ENCODE measurements at places on chromosomes 16 and 17. TPM values are rescaled to one million over a fixed set of nuclear protein-coding genes. Genes with fewer than 3 reads are reported as not detected.

GRCh38 chr16:70161350-70161749 is 12.2 kb upstream of the CLEC18C start:
- no peak for DNase-seq
- H3K4me3 ChIP-seq: no peak overlapping the region
- H3K27me3 ChIP-seq: no peaks in the 10 kb centered on the region

DNA sequence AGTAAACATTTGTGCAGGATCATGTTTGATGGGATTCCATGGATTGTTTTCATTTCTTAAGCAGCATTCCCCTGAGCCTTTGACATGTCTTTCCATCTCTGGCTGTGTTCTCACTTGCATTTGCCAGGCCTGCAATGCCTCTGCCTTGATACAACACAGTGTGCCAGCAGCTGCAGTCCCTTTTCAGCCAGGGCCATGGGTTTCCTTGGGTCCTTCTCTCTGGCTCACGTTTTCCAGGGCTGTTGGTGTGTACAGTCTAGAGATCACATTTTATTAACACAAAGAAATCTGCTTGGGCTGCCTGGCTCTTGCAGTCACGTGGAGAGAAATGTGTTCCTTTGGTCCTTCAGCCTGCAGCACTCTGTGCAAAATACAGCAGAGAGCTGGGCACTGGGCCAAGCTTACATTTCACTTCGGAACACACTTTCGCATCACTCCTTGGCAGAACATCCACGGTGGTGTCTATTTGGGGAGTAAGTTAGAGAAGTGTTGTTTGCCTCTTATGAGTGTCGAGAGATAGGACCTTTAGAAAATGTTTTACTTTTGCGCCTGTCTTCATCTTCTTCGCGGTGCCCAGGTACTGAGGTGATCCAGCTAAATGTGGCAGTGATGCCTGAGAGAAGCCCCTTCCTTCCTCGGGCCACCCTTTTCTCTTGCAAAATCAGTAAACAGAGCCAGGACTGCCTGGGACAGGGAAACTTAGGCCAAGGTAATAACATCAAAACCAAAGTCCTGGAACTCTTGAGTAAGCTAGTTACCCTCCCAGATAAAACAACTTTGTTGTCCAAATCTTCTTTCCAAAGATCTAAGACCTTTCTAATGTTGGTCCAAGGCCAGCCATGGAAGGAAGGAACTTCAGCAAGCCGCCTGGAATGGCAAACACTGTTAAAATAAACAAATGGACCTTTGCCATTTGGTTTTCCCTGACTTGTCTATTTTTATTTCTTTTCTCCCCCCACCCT is 20.9 kb downstream of the HLF start:
- H3K4me1 ChIP-seq: peaks cover 11% of the 10 kb centered on the region
- H3K36me3 ChIP-seq: peaks cover 1% of the 10 kb centered on the region
- no peaks in the 10 kb centered on the region for H3K27me3 ChIP-seq
- no peak for DNase-seq
- no peak overlapping the region for H3K27ac ChIP-seq
- H3K4me3 ChIP-seq: no peak overlapping the region

- H3K4me3 ChIP-seq: no peak overlapping the region
- H3K27me3 ChIP-seq: no peaks in the 10 kb centered on the region
- no peaks in the 10 kb centered on the region for H3K4me1 ChIP-seq
- H3K27ac ChIP-seq: no peak overlapping the region
Measured at GRCh38 chr16:53881371-53881770, 177.4 kb downstream of the FTO start.

GRCh38 chr16:159136-159849 is 6.5 kb upstream of the HBM start:
- no peak overlapping the region for H3K27ac ChIP-seq
- H3K36me3 ChIP-seq: no peaks in the 10 kb centered on the region
- peaks cover 45% of the 10 kb centered on the region for H3K27me3 ChIP-seq
- no peak for DNase-seq
- H3K4me3 ChIP-seq: no peak overlapping the region

- DNase-seq: no peak
- H3K36me3 ChIP-seq: no peaks in the 10 kb centered on the region
- H3K27me3 ChIP-seq: no peaks in the 10 kb centered on the region
- no peak overlapping the region for H3K27ac ChIP-seq
Measured at GRCh38 chr16:30437511-30438046, 7.7 kb upstream of the DCTPP1 start.

- no peak overlapping the region for H3K27ac ChIP-seq
- no peak overlapping the region for H3K4me3 ChIP-seq
- peaks cover 18% of the 10 kb centered on the region for H3K4me1 ChIP-seq
- no peak for DNase-seq
- no peaks in the 10 kb centered on the region for H3K27me3 ChIP-seq
- no peaks in the 10 kb centered on the region for H3K36me3 ChIP-seq
Measured at GRCh38 chr17:83091257-83092141, 12.1 kb downstream of the METRNL start.

- H3K4me1 ChIP-seq: peaks cover 2% of the 10 kb centered on the region
- H3K36me3 ChIP-seq: peaks cover 3% of the 10 kb centered on the region
Measured at GRCh38 chr16:72537664-72538063, 365.7 kb upstream of the PMFBP1 start.

The KRT38 gene
- polyA plus RNA-seq: not detected

DNA sequence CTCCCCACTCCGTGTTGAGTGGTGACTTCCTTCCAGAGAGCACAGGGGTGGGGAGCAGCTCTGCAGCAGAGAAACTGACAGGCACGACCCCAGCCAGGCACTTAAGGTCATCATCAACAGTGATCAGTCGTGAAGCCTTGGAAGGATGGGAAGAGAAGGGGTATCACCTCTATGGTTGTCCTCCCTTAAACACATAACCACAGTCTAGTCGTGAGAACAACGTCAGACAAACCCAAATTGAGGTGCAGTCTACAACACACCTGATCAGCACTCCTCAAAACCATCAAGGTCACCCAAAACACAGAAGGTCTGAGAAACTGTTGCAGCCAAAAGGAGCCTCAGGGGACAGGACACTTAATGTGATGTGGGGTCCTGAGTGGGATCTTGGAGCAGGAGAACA is 68.3 kb downstream of the MPRIP start:
- H3K4me3 ChIP-seq: peak overlapping the region; percentile 5
- H3K27me3 ChIP-seq: no peaks in the 10 kb centered on the region
- H3K4me1 ChIP-seq: peaks cover 89% of the 10 kb centered on the region
- DNase-seq: no peak
- peak overlapping the region; percentile 89 for H3K27ac ChIP-seq

The ASGR2 gene
- polyA plus RNA-seq: not detected

DNA sequence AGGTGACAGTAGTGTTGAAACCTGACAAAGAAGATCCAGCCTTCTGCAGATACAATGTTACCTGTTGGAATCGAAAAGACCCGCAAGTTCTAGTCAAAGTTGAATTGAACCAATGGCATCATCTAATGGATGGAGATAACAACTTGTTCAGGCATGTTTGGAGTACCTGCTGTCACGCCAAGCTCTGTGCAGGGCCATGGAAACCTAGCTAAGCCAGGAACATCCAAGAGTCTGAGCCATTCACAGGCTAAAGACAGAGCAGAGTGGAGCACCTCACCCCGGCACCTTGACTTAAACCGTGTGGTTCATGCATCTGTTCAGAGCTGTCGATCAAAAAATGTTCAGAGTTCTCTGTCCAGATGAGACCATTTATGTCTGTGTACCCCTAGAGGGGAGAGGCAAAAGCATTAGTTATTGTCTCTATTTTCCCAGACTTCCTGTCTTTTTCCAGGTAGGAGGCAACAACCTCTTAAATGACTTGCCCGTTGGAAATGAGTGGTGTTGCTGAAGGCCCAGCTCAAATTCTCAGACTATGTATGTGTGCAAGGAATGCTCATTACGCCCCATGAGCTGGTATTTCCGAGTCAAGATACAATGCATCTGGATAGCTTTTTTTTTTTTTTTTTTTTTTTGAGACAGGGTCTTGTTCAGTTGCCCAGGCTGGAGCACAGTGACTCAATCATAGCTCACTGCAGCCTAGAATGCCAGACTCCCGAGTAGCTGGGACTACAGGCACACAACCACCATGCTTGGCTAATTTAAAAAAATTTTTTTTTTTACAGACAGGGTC is 44.9 kb upstream of the XYLT1 start:
- H3K4me1 ChIP-seq: no peaks in the 10 kb centered on the region
- DNase-seq: no peak
- no peak overlapping the region for H3K27ac ChIP-seq

DNA sequence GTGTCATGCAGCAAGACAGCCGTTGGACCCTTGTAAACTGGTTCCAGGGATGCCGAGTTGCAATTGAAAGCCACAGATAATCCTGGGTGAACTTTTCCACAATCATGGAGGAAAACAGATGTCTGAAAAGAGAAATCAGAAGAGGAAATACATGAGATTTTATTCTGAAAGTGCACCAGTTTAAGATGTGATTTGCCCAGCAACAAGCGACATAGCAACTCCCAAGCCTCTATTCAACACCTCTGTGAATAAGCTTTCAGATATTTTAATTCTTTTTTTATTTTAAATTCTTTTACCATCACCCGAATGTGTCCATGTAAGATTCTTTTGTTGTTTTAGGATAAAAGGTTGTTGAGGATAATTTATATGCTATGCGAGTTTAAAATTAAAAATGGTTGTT is 46.0 kb downstream of the PKD1L3 start:
- H3K4me3 ChIP-seq: no peak overlapping the region
- peaks cover 2% of the 10 kb centered on the region for H3K27me3 ChIP-seq
- no peaks in the 10 kb centered on the region for H3K4me1 ChIP-seq
- no peak for DNase-seq
- no peaks in the 10 kb centered on the region for H3K36me3 ChIP-seq

The CA5A gene
- not detected for polyA plus RNA-seq

DNA sequence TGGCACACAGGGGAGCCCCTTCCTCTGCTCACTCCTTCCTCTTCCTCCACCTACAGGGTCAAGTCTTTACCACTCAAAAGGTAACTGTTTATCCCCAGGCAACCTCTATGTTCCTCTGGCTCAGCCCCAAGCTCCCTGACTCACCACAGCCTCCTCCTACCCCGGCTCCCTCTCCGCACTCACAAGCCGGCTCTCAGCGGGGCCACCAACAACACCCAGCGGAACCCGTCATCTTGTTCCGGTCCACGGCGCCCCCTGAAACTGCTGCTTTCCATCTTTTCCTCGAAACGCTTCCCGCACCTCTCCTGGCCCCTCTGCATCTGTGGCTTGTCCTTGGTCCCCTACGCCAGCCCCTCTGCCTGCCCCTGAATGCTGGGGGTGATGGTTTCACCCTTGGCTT is 58.4 kb downstream of the NXN start:
- no peaks in the 10 kb centered on the region for H3K4me1 ChIP-seq
- peaks cover 37% of the 10 kb centered on the region for H3K27me3 ChIP-seq
- H3K27ac ChIP-seq: no peak overlapping the region
- no peaks in the 10 kb centered on the region for H3K36me3 ChIP-seq
- DNase-seq: no peak

The PRSS33 gene
- polyA plus RNA-seq: not detected

DNA sequence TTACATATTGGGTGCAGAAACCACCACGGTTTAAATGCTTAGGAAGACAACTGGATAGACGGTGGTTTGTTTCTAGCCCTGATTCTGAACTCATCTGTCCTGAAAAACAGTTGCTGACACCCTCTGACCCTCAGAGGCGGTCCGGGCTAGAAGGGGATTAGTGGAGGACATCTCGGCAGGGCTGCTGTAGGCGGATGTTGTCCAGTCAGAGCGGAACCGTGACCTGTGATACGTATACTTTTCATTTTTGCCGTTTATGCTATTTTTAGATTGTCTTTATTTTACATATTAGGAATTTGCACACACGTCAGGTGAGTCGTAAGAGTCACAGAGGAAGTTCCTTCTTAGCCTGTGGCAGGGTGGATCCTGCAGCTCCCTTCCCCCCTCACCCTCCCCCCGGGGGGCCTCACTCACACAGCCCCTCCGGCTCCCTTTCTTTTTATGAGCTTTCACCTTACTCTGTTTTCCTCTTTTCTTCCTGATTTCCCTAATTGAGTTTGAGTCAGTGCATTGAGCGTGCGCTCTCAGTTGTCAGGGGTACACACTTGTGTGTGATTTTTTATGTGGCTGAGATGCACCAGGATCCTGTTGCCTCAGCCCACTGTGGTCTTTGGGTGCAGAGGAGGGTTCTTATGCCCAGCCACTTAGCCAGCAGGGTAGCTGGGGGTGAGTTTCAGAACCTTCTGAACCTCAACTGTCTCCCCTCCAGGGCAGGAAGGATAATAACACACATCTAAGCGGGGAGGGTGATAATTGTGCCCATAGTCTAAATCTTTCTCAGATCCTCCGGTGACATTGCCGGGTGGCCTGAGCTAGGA is 211.1 kb upstream of the CHMP6 start:
- H3K4me1 ChIP-seq: peaks cover 62% of the 10 kb centered on the region
- DNase-seq: no peak
- H3K27ac ChIP-seq: peak overlapping the region; percentile 90
- peaks cover 16% of the 10 kb centered on the region for H3K36me3 ChIP-seq
- no peaks in the 10 kb centered on the region for H3K27me3 ChIP-seq
- H3K4me3 ChIP-seq: peak overlapping the region; percentile 90

DNA sequence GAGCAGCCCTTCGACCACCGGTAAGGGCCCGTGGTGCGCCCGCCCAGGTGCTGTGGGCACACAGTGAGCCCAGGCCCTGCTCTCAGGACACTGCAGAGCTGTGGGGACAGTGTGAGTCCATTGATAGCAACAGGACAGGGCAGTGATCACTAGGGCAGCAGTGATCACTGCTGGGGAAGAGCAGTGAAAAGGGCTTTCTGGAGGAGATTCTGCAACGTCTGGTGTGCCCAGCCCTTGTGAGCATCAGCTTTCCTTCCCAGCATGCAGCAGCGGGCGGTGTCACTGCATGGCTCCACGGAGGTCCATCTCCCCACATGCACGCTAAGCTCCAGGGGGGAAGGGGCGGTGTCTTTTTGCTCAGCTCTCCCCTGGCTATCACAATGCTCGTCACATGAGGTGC is 32.1 kb downstream of the MAP1LC3B start:
- H3K4me1 ChIP-seq: peaks cover 10% of the 10 kb centered on the region
- H3K27me3 ChIP-seq: no peaks in the 10 kb centered on the region
- H3K36me3 ChIP-seq: peaks cover 84% of the 10 kb centered on the region
- H3K4me3 ChIP-seq: no peak overlapping the region
- no peak for DNase-seq

The LAT gene
- 308 TPM for polyA plus RNA-seq

The TBC1D3G gene
- polyA plus RNA-seq: not detected

GRCh38 chr17:10875984-10876555 is 38.2 kb upstream of the PIRT start:
- no peaks in the 10 kb centered on the region for H3K36me3 ChIP-seq
- H3K4me1 ChIP-seq: no peaks in the 10 kb centered on the region
- H3K4me3 ChIP-seq: no peak overlapping the region
- no peak overlapping the region for H3K27ac ChIP-seq

DNA sequence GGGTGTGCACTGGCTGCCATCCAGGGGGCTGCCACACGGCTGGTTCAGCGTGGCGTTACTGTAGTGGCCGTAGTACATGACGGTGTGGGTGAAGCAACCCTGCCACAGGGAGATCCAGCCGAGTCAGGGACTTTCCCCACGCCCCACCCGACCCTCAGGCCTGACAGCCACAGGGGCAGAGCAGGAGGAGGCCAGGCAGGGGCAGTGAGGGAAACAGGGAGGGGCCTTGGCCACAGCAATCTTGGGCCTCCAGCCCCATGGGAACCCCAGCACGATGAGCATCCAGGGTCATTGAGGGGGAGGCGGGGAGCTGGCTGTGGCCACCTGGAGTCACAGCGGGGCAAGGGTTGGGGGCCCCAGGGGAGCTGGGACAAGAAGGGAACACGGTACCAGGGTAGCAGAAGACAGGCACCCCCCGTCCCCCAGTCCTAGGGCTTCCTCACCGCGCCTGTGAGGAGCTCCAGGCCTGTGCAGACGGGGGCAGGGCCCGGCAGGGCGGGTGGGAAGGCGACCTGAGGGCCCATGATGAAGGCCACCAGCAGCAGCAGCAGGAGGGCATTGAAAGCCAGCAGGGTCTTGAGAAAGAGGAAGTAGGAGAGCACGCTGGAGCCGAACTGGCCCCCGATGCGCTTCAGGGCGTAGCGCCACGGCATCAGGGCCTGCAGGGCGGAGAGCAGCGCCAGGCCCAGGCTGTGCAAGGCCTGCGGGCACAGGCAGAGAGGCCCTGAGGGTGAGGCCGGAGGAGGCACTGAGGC is 4.3 kb downstream of the TMC6 start:
- peak overlapping the region; percentile 71 for H3K27ac ChIP-seq
- H3K4me1 ChIP-seq: peaks cover 73% of the 10 kb centered on the region
- H3K27me3 ChIP-seq: no peaks in the 10 kb centered on the region
- peaks cover 51% of the 10 kb centered on the region for H3K36me3 ChIP-seq
